ENCODE measurements at places on chromosomes 6 and 20.

DNA sequence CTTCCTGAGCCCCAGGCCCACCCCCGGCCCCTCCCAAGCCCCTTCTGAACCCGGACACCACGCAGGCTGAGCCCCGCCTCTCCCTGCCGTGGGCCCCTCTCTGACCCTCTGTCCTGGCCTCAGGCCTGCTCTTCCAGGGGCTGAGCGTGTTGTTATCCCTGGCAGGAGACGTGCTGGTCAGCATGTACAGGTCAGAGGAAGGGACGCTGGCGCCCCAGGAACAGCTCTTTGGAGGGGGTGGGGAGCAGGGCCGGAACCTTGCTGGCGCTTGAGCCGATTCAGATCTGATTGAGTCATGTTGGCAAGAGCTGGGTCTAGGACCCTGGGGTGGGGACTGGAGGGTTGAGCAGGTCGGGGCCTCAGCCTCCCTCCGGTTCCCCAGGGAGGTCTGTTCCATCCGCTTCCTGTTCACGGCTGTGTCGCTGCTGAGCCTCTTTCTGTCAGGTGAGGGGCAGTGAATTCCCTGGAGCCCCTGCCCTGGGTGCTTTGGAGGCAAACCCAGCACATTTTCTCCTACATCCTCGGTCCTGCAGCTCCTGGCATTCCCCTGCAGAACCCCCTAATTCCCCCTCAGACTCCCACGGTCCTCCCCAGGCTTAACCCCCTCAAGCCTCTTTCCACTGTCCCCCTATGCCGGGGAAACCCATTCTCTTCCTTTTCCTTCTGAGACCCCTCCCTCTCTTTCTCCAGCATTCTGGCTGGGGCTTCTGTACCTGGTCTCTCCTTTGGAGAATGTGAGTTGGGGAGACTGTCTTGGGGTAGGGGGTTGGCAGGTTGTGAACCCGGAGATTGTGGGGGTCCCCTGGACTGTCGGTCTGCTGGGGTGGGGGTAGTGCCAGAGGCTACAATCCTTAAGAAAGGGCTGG is 2.0 kb downstream of the SPAG4 start:
- peak; percentile 60 for DNase-seq

- DNase-seq: no peak
Measured at GRCh38 chr20:298776-299391, 1.5 kb downstream of the ZCCHC3 start.

- peak; percentile 82 for DNase-seq
Measured at GRCh38 chr6:159899994-159900745, 9.4 kb downstream of the MAS1 start.

DNA sequence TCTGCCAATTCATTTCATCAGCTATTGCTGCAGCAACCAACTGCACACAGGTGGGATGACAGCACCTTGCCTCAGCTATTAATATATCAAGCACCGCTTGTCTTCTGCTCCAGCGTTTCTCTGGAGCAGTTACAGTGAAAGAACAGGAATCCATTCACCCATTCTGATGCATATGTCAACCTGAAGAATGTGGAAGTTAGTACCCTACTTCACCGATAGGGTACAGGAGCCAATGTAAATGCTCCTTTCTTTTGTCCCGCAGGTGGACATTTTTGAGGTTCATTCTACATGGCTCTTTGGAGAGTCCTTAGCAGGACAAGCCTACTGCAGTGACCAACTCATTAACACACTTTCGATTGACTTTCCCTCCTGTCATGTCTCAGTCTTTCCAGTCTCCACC is 139.9 kb upstream of the PRND start:
- no peak for DNase-seq

DNA sequence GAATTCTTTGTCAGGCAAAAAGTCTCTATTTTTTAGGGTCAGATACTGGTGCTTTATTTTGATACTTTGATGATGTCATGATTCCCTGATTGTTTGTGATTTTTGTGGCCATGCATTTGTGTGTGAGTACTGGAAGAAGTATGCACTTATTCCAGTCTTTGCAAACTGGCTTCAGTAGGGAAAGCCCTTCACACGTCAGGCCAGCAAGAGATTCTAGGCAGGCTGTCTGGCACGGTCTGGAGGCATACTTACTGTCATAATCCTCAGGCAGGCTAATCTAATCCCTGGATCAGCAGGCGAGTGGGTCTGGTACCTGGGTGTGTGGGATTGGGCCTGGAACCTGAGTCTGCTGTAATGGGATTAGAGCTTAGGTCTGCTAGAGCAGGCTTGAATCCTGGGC is 391.8 kb upstream of the MMS22L start:
- DNase-seq: peak; percentile 29

DNA sequence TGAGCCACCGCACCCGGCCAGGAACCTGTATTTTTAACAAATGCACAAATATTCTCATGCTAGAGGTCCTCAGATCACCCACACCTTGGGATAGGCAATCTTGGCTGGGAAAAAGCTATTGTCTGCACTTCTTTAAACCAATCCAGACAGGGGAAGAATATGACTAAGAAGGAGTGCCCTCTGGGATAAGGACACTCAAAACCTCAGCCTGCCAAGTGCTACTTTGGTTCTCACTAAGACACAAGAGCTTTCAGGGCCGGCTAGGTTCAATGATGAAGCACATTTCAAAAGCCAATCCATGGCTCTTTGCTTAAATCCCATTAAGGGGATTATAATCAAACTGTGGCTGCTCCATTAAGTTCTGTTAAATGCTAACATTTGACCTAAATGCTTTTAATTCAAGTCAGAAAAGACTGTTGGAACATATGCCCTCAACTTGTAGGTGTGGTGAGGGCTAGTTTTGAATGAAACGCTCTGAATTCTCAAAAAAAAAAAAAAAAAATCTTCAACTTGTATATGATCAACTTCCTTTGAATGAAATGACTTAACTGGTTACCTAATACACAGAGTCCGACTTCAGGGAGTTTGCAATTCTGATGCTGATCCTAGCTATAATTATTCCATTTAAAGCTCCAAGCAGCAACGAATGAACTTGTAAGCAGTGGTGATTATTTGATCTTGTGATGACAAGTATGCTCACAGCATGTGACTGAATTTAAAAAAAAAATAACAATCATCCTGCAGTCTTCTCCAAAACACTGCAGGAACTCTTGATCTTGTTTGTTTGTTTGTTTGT is 56.6 kb downstream of the SLC23A2 start:
- DNase-seq: no peak

GRCh38 chr6:3509336-3509735 is 52.5 kb upstream of the SLC22A23 start:
- DNase-seq: no peak

- no peak for DNase-seq
Measured at GRCh38 chr6:138107752-138108592, 753 bp upstream of the PERP start.

DNA sequence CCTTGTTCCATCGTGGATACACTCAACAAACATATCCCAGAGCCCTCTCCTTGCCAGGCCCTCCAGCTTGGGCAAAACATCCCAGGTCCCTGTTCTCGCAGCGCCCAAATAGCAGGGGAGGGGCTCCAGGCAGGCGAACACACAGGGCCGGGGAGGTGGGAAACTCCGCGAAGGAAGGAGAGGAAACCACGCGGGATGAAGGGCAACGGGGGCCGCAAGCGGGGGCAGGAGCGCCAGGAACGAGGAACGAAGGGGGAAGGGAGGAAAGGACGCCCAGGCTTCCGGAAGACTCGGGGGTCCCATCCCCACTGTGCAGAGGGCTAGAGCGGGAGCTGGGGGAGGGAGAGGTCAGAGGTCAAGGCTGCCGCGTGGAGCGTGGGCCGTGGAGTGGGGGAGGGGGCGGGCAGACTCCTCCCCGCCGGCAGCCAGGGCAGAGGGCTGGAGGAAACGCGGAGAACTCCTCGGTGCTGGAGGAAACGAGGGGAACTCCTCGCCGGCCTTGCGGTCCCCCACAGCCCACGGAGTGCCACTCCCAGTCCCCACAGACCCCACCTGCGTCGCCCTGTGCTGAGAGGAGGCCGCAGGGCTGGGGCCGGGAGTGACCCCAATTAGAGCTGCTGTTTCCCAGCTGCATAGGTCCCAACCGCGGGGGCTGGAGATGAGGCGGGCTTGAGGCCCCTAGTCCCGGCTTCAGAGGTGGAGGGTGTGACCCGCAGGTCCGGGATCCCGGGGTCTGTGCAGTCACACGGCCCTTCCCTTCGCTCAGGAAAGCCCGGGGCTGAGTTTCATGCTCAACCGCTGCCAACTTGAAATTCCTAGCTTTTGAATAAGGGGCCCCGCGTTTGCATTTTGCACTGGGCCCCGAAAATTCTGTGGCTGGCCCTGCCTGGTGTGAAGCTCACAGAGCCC is 1.2 kb upstream of the RBM38 start:
- DNase-seq: no peak

GRCh38 chr20:56805966-56806365 is 176.9 kb downstream of the TFAP2C start:
- DNase-seq: no peak

- peak; percentile 63 for DNase-seq
Measured at GRCh38 chr6:38522322-38522721, 117.4 kb downstream of the BTBD9 start.

GRCh38 chr6:33668914-33669313 is 42.6 kb downstream of the UQCC2 start:
- no peak for DNase-seq

DNA sequence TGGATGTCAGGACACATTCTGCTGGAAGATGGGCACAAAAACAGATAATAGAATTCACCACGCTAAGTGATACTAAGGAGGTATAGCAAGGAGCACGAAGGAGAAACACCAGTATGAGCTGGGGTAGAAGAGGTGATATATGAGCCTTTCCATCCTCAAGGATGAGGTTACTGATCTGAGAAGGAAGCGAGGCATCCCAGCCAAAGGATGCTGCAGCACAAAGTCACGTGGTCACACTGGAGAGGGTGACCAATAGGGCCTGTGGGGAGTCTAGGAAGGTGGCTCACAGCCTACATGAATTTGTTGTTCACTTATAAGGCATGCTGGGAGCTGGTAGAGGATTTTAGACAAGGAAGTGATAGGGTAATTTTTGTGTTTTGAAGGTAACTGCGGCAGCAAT is 1.4 kb downstream of the GINS1 start:
- DNase-seq: no peak

DNA sequence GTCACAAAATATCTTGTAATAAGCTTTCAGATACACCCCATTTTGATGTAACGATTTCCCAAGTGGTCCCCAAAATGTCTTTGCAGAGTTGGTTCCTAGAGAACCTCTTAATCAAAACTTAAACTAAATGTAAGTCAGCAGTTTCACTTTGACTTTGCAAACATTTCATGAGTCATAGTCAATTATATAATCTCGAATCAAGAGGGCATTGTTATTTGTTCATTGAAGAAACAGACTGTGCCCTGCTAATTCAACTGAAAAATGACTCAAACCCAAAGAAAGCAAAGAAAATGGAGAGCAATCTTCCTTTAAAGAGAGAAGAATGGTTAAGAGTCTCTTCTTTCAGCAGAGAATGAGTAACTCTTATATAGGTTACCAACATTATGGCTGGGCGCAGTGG is 58.3 kb downstream of the IPCEF1 start:
- DNase-seq: peak; percentile 16

- no peak for DNase-seq
Measured at GRCh38 chr6:47520282-47520681, 42.7 kb downstream of the CD2AP start.
